ENCODE measurements at places on chromosomes 7 and 10. TPM values are rescaled to one million over a fixed set of nuclear protein-coding genes. Genes with fewer than 3 reads are reported as not detected.
A peak's percentile ranks its signal among the peaks of the same experiment; 100 is the strongest.

DNA sequence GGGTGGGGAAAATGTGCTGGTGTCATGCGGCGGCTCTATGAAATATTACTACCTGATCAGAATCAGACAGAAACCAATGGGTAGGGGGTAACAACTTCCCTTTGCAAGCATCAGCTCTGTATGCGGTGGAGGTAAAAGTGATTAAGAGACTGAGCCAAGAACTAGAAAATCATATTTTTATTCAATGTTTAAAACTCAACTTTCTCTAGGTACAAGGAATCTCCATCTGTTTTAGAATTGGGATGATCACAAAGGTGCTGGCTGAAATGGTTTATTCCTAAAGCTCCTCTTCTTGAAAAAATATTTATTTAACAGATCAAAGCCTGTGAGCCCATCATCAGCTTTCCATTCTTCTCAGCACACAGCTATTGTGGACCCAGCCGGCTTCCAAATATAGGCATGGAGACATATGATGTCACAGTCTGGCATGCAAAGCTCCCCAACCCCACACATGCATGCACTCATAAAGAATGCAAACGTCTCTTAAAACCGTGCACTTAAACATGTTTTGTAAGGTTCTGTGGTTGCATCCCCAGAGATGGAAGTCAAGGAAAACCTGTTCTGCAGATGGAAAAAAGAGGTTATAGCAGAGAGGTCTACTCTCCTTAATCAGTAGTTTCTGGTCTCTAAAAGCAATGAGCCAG lies 126.0 kb downstream of the SKIDA1 start:
- peaks cover 30% of the 10 kb centered on the region for H3K4me1 ChIP-seq
- H3K4me3 ChIP-seq = no peak overlapping the region
- peak; percentile 62 for DNase-seq
- peaks cover 5% of the 10 kb centered on the region for H3K36me3 ChIP-seq
- H3K27ac ChIP-seq = no peak overlapping the region

Gene ATRNL1
- not detected for total RNA-seq

GRCh38 chr10:29968585-29968984 lies 90.8 kb downstream of the JCAD start:
- H3K27me3 ChIP-seq = no peaks in the 10 kb centered on the region
- no peaks in the 10 kb centered on the region for H3K4me1 ChIP-seq
- H3K4me3 ChIP-seq = no peak overlapping the region

GRCh38 chr7:150942001-150942590 lies 36.0 kb downstream of the KCNH2 start:
- peaks cover 29% of the 10 kb centered on the region for H3K4me1 ChIP-seq
- H3K27me3 ChIP-seq = no peaks in the 10 kb centered on the region
- no peak overlapping the region for H3K4me3 ChIP-seq
- no peaks in the 10 kb centered on the region for H3K36me3 ChIP-seq

Data from MCF 10A (cell line).